ENCODE measurements at places on chromosomes 5 and 9. TPM values are rescaled to one million over a fixed set of nuclear protein-coding genes. Genes with fewer than 3 reads are reported as not detected.

- DNase-seq: no peak
These were observed 15.4 kb downstream of the CD74 start for GRCh38 chr5:150397146-150397781.

GRCh38 chr5:158759283-158759682 is 340.4 kb downstream of the EBF1 start:
- no peak for DNase-seq

Gene CARTPT
- total RNA-seq: not detected

DNA sequence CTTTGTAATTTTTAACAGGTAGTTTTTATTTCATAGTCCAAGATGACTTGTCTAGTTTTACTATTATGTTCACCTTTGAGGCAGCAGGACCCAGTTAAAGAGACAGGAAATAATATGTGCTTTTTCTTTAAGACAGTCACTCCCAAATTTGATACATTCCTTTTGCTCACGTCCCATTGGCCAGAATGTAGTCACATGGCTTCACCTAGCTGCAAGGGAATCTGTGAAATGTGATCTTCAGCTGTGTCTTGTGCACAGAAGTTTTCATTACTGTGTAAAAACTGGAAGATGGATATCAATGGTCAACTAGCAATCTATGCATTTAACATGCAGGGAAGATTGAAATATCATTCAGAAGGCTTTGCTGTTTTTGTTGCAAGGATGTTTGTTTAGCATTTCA is 41.1 kb downstream of the XRCC4 start:
- no peak for DNase-seq

DNA sequence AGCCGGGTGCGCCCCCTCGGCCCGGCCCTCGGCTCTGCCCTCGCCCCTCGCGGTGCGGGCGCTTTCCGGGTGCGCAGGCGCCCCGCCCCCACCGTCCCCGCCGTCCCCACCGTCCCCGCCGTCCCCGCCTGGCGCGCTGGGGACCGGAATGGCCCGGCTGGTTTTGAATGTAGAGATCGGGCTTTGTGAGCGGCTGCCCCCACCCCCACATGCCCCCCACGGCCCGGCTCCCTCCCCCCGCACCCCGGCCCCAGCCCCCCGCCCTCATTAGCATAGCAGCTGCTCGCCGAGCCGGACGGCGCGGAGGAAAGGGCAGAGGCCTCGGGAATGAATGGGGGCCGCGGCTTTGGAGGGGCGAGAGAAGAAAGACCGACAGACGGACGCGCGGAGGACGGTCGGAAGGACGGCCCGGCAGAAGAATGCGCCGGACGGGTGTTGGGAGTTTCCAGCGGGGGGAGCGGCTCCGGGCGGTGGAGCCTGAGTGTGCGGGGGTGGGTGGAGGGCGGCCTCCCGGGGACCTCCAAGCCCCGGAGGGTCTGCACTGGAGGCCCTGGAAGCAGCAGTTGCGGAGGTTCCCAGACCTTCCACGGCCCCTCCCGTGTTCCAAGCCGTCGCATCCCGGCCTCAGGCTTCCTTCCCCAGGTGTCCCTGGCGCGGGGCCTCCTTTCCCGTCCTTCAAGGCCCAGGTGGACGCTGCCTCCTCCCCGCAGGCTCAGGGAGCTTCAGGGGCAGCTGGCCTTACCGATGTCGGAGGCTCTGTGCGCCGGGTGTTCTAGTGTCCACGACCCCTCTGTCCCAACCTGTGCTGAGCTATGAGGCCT is 6.0 kb downstream of the NRARP start:
- no peak for DNase-seq

DNA sequence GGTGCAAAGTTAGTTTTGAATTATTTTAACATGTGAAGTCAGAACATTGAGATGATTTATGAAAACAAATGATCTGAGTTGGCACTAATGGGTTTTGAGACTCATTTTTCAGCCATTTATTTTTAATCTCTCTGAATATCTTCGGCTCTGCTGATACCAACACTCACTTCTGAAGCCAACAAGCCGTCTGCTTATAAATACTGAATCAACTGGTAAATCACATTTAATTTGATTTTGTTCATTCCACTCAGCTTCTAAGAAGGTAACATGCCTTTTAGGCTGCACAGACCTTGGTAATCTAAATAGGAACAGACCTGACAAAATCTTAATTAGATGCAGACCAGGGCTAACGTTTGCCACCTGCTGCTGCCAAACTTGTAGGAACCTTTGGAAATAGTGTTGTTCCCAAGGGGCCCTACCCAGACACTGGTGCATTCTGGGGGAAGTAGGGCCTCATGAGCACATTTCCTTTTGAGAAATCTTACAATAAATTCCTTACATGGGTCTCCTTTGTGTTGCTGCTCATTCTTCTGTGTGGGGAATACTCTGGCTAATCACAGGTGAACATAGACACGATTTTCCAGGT is 182.2 kb downstream of the KCTD16 start:
- no peak for DNase-seq

- peak; percentile 76 for DNase-seq
These were observed 39.6 kb upstream of the TIFAB start for GRCh38 chr5:135491552-135492318.

GRCh38 chr9:79257790-79258351 is 313.9 kb upstream of the TLE4 start:
- no peak for DNase-seq

Gene PRRC1
- 81.7 TPM for total RNA-seq

Data from Caco-2 (cell line).